ENCODE measurements at places on chromosomes 5 and 9.

DNA sequence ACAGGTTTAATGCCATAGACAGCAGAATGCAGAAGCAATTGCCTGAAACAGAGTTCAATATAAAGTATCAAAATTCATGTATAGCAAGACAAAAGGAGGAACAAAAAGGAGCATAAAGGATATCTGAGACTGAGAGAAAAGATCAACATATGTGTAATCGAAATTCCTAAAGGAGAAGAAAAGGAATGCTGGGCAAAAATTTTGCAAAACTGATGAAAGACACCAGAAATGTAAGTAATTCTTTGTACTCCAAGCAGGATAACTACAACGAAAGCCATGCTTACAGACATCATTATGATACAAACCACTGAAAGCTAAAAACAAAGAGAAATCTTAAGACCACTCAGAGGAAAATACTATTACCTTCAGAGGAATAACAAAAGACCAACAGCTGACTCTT, 72.8 kb upstream of the MTAP start:
- DNase-seq, result no peak

DNA sequence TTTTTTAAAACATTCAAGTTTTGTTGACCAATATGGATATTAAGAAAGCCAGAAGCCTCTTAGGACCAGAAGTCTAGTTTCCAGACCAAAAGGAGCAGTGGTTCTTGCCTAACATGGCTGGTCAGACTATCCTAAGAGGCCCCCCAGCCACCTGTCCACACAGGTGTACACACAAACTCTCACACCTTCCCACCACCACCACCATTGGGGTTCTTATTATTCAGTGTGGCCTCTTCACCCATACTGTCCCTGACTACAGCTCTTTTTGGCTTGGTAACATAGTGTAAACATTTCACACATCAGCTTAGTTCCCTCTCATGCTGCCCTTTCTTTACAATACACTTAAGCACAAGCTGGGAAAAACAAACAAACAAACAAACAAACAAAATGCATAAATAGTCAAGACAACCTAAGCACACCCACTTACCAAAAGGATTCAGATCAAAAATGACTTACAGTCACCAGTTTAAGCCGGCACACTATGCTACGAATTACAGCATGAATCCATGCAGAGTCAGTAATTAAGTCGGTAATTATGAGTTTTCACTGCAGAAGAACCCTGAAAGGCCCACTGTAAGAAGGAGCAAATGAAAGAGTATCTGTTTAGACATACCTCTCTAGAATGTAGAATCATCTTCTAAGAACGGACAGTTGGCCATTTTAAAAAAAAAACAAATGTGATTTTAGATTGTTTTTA, 9.5 kb downstream of the LHFPL2 start:
- no peak for DNase-seq

GRCh38 chr5:123865641-123866040, 353.7 kb downstream of the CSNK1G3 start:
- DNase-seq, result no peak

- DNase-seq, result no peak
Measured at GRCh38 chr5:98938464-98938863, 9.7 kb upstream of the CHD1 start.

GRCh38 chr5:155905364-155905763, 421.6 kb upstream of the SGCD start:
- no peak for DNase-seq

GRCh38 chr5:143341807-143342570, 61.5 kb downstream of the NR3C1 start:
- DNase-seq, result no peak

GRCh38 chr5:161105525-161105924, 253.5 kb upstream of the ATP10B start:
- no peak for DNase-seq

GRCh38 chr5:43227655-43228054, 35.6 kb downstream of the NIM1K start:
- no peak for DNase-seq

DNA sequence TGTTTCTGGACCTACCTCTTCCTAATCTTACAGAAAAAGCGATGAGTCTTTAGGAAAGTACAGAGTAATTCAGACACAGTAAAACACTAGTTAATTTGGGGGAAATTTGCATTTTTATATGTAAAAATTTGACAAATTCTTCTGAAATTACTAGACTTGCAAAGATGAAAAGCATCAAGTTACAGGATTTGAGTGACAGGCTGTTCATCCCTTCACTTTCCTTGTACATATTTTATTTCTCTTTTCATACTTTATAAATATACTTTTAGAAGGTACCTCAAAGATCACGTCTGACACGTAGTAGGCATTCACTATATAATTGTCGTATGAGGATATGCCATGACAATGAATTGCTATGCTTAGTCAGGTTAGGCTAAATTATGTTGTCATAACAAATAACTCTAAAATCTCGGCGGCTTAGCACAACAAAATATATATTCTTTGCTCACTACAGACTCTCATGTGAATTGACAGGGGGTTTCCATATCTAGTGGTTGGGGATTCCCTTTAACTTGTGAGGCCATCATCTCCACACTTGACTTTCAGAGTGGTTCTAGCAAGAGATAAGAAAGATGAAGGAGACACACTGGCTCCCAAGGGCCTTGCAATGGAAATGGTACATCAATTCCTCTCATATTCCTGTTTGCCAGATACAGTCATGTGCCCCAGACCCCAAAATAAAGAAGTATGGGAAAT, 154.1 kb upstream of the TUT7 start:
- DNase-seq, result no peak

DNA sequence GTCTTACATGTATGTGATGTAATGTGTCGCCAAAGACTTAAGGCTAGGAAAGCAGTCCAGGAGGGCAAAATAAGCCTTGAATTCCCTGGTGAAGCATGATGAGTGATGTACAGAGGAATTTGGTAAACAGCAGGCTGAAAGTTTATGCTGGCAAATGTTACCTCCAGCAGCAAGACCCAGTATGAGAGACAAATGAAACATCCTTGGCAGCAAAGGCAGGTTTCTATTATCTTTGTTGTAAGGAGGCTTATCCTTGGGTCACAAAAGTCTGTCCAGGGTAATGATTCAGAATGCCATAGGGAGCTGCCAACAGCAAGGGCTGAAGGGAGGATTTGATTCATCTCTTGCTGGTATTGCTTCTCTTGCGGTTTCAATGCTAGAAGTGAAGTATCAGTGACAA, 75.9 kb upstream of the HTR4 start:
- DNase-seq, result no peak

DNA sequence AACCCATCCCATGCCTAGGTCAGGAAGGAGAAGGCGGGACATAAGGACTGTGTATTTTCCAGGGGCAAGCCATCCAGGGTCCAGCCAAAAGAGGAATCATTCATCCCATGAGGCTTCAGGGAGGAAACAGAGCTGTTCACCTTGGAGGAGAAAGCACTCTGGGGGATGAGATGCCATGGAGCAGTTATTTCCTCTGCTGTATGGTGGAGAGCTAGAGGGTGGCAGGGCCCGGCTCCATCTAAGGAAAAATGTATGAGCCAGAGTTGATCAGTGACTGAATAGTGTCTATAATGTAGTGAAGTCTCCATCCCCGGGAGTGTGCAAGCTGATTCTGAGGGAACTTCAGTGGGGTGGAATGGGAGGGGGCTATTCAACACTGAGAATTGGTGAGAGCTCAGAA, 8.0 kb downstream of the ENHO start:
- no peak for DNase-seq

GRCh38 chr9:126636983-126637798, 23.5 kb downstream of the LMX1B start:
- DNase-seq, result no peak

DNA sequence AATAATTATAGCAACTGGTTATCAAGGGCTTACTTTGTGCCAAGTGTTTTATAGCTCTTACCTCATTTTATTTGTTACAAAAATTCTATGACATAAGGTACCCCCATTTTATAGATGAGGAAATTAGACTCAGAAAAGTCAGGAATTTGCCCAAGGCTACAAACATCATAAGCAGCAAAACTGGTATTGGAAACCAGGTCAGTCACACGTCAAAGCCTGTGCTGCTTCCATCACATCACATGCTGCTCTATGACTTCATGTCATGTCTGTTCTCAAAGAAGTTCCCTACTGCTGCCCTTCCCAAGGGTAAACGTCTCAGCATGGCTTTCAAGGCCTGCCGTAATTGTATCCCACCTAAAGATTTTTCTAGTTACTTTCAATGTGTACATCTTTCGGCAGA, 6.9 kb upstream of the KIF2A start:
- no peak for DNase-seq

GRCh38 chr5:113678924-113679575, 165.6 kb downstream of the YTHDC2 start:
- DNase-seq, result peak; percentile 10

- DNase-seq, result no peak
Measured at GRCh38 chr5:97383996-97384395, 200.9 kb upstream of the RIOK2 start.

DNA sequence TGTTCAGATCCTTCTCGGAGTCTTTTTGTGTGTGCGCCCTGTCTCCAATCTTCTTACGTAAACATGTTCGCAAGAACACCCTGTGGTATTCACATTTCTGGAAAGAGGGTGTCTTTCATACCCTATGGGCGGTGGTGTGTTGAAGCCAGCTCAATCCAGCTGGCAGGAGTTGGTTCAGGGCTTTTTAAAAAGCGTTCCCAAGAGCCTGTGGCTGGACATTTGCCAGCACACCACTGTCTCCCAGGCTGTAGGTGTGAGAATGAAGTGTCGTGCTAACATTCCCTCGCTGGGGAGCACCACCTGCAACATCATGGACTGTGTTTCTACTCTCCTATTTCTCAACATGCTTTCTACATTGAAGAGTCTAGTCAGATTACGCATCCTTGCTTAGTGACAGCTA, 51.7 kb downstream of the S1PR3 start:
- peak; percentile 63 for DNase-seq

DNA sequence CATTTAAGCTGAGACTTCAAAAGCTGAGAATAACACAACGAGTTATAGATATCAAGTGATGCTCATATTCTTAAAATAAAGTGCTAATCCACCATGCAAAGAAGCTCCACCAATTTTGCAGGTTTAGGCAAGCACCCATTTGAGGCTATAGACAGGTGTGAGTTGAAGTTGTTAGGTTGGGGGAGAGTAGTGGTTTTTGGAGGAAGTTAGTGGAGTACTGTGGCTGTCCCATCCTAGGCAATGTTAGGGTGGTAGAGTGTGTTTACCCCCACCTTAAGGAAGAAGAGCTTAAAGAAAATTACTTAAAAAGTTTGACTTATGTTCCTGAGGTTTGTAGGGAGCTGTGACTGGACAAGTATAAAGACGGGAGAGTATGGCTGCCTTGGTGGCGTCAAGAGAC, 98.9 kb upstream of the MAN2A1 start:
- DNase-seq, result no peak

GRCh38 chr5:87899208-87899661, 369.4 kb downstream of the TMEM161B start:
- peak; percentile 69 for DNase-seq

GRCh38 chr5:139494832-139495231, 12.3 kb upstream of the STING1 start:
- DNase-seq, result no peak

- no peak for DNase-seq
Measured at GRCh38 chr9:105608721-105609598, 51.0 kb downstream of the FKTN start.

- no peak for DNase-seq
Measured at GRCh38 chr9:119255116-119255515, 114.1 kb downstream of the BRINP1 start.

GRCh38 chr9:4987961-4988421, 2.9 kb downstream of the JAK2 start:
- DNase-seq, result no peak

- DNase-seq, result no peak
Measured at GRCh38 chr5:74422671-74423070, 217.9 kb downstream of the ENC1 start.

- no peak for DNase-seq
Measured at GRCh38 chr5:966345-966710, 42.3 kb upstream of the NKD2 start.

DNA sequence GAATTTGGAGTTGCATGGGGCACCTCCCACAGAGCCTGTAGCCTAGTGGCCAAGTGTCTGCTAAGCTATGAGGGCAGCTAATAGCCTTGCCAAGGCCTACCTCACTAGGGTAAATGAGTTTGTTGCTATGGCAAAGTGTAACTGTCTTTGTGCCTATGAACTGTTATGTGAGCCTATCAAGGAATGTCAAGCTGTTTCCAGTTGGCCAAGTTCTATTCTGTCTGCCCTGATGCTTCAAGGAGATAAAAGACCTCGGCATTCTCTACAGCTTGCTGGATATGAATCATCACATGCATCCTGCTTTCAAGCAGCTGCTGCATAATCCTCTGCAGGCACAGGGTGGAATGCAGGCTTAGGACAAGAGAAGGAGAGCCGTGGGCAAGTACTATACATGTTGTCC, 69.8 kb upstream of the CCDC112 start:
- peak; percentile 12 for DNase-seq

DNA sequence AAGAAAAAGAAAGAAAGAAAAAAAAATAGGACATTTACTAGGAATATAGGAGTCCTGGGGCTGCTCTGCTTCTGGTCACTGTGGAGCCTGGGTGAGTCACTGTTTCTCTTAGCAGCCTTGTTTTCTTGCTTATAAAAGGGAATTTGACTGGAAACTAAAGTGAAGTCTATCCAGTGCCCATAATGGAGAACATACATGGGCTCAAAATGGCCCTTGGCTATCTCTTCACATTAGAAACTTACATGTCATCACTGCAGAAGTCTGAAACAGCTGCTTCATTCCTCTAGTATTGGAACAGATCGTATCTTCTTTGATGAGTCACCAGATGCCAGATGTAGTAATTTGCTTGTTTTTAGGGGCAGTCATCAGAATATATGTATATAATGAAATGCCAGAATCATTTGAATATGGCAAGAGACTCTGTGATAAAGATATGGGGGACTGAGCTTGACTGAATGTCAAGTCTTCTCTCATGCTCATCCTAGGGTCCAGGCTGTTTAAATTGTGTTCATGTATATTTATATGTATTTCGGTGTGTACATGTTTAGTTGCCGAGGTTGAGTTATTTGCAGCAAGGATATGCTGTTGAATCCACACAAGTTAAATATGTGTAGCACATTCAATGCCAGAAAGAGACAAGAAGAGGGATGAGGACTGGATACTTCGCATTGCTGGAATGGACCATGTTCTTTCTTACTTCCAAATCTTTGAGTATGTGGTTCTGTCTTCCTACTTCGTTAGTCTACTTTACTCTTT, 56.7 kb downstream of the SGCD start:
- no peak for DNase-seq

DNA sequence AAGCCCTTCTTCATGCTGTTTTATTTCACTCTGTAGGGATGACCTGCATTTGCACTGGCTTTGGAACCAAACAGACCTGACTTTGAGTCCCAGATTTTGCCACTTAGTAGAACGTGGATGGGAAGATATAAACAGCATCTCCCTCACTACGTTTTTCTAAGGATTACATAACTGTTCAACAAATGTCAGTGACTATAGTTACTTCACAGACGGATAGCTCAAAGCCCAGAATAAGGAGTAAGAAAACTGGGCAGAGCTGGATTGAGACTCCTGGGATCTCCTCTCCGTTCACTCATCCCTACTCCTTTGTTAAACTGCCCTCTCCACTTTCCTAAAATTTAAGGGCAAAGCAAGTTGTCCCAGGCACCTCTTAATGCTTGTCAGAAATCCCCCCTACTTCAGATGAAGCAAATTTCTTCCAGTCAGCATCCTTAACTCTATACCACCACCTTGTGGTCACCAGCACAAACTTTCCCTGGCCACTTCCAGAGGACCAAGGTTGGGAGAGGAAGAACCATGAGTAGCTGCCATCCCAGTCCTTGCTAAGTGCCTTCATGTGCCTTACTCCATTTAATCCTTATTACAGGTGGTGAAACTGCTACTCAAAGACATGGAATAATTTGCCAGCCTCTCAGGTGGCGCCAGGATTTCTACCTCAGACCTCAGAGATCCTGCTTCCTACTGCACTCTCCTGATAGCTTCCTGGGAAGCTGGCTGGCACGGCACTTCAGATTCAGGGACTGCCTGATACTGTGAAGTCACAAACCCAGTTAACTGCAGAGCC, 38.4 kb downstream of the EGR1 start:
- peak; percentile 64 for DNase-seq
